ENCODE measurements at places on chromosomes 2 and 18. TPM values are rescaled to one million over a fixed set of nuclear protein-coding genes. Genes with fewer than 3 reads are reported as not detected.

GRCh38 chr18:8835521-8835953 is 130.2 kb downstream of the MTCL1 start:
- peak overlapping the region; percentile 35 for H3K27ac ChIP-seq
- peaks cover 7% of the 10 kb centered on the region for H3K36me3 ChIP-seq
- H3K27me3 ChIP-seq: no peaks in the 10 kb centered on the region
- peak; percentile 82 for DNase-seq

GRCh38 chr2:86062043-86062442 is 43.6 kb downstream of the POLR1A start:
- no peak overlapping the region for H3K4me3 ChIP-seq
- peak; percentile 58 for DNase-seq
- peaks cover 1% of the 10 kb centered on the region for H3K36me3 ChIP-seq
- peak overlapping the region; percentile 14 for H3K27ac ChIP-seq
- no peaks in the 10 kb centered on the region for H3K27me3 ChIP-seq
- peaks cover 50% of the 10 kb centered on the region for H3K4me1 ChIP-seq

DNA sequence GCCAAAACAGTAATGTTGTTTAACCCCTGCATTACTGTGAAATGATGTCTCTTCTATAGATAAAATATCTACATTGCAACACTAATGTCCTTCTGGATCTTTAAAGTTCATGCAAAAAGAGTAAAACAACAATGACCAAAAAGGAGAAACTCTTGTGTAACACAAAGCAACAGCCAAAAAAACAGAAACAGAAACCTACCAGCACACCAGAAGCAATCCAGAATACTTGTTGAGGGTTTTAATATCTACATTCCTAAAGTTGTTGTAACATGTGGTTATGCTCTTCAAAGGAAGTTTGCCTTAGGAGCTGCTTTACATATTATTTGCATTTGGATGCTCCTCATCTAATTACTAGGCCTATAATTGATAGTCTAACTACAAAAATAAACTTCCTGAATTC is 157.2 kb downstream of the BABAM2 start:
- peaks cover 34% of the 10 kb centered on the region for H3K4me1 ChIP-seq
- H3K27ac ChIP-seq: peak overlapping the region; percentile 43
- H3K27me3 ChIP-seq: no peaks in the 10 kb centered on the region

The MOGAT1 gene
- not detected for total RNA-seq

- H3K27ac ChIP-seq: no peak overlapping the region
- no peak for DNase-seq
- H3K4me3 ChIP-seq: no peak overlapping the region
- no peaks in the 10 kb centered on the region for H3K36me3 ChIP-seq
- H3K4me1 ChIP-seq: no peaks in the 10 kb centered on the region
These were observed 57.6 kb downstream of the BMP10 start for GRCh38 chr2:68813596-68813995.

DNA sequence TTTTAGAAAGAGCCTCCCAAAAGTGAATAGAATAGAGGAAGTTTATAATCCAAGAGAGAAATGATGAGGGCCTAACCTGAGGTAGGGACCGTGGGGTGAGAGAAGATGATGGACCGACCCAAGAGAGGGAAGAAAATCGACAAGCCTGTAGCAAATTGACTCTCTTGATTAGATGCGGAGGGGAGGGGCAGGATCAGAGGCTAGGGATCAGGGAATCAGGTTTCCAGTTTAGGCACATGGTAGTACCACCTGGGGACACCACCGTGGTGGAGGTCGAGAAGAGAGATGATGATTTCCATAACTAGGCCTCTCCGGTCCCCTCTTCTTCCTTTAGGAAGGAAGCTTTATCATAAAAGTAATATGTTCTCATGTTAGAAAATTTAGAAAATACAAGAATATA is 108.7 kb upstream of the ALPP start:
- H3K4me3 ChIP-seq: no peak overlapping the region
- H3K36me3 ChIP-seq: no peaks in the 10 kb centered on the region
- H3K27ac ChIP-seq: no peak overlapping the region
- H3K4me1 ChIP-seq: no peaks in the 10 kb centered on the region

The RHOB gene
- total RNA-seq: 305 TPM

DNA sequence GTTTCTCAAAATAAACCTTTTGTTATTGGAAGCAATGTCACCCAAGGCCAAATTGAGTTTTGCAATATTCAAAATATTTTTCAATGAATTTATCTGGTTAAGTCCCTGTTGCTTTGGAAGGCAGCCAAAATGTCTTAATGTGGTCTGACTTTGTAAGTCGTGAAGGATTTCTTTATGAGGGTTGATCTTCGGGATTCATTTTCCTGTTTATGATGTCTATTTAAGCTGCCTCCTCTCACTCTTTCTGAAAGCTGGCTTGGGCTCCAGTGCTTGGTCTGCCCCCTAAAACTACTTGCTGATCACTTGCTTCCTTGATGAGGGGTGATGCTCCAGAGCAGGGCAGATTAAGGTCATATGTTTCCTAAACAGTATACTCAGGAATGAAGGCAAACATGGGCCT is 141.1 kb downstream of the ANTXR1 start:
- DNase-seq: peak; percentile 61
- peak overlapping the region; percentile 24 for H3K27ac ChIP-seq
- peaks cover 26% of the 10 kb centered on the region for H3K4me1 ChIP-seq
- no peak overlapping the region for H3K4me3 ChIP-seq
- H3K27me3 ChIP-seq: no peaks in the 10 kb centered on the region

DNA sequence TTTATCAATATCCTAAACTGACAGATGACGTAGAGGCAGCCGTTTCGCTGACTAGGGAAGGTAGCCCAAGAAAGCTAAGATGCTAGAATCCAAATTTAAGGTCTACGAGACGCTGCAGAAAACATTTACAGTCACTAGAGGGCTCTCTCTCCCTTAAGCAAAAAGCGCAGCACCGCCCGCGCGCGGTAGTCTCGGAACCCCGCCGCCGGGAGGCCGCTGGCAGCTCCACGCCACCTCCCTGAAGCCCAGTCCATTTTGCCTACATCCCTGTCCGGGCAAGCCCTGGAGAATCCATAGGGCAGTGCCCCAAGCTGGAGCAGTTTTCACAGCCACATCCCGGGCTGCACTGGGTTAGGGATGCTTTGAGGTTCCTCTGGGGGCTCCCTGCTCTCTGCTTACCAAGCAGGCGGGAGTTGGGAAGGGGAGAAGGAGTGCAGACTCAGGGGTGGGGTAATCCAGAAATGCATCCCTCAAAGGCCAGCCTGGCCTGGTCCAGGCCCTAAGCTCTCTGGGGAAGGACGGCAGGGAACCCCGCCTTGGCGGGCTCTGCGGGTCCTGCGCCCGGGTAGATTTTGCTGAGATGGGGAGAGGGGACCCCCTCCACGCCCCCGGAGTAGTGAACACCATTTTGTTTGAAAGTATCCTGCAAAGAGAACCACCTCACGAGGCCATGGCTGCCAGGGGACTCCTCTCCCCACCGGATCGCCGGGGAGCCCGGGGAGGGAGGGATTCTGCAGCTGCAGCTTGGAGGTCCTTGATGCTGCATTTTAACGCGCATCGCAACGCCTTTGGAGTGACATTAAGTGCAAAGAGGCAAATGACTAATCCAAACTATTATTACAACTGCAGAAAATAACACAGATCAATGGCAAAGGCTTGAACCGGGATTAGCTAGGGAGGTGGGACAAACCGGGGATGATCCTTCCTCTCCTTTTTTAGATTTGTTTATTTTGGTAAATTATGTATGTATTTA is 1.3 kb upstream of the DPYSL5 start:
- H3K4me1 ChIP-seq: no peaks in the 10 kb centered on the region
- peak; percentile 92 for DNase-seq
- no peak overlapping the region for H3K27ac ChIP-seq
- H3K36me3 ChIP-seq: no peaks in the 10 kb centered on the region
- peaks cover 71% of the 10 kb centered on the region for H3K27me3 ChIP-seq
- no peak overlapping the region for H3K4me3 ChIP-seq

DNA sequence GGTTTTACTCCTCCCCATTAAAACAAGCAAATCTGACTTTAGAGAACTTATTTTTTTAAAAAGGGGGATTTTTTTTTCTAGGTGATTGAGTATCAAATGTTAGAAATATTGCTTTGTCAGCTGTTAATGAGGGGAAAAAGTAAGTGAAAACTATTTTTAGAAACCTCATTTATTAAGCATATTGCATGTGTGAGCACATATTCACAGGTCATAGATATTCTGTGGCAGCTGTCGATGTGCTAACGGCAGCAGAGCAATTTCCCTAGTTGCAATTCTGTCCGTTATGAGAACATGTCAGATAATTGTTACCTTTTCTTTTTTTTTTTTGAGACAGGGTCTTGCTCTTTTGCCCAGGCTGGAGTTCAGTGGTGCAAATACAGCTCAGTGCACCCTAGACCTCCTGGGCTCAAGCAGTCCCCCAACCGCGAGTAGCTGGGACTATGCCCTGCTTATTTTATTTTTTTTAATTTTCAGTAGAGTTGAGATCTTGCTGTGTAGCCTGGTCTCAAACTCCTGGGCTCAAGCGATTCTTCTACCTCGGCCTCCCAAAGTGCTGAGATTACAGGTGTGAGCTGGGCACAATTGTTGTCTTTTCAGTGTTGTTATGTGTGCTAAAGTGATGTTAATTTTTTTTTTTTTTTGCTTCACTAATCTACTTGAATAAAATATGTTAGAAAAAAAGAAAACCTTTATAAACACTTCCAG is 69.8 kb downstream of the MTA3 start:
- H3K4me1 ChIP-seq: no peaks in the 10 kb centered on the region
- no peak overlapping the region for H3K27ac ChIP-seq
- no peaks in the 10 kb centered on the region for H3K27me3 ChIP-seq
- H3K4me3 ChIP-seq: no peak overlapping the region

DNA sequence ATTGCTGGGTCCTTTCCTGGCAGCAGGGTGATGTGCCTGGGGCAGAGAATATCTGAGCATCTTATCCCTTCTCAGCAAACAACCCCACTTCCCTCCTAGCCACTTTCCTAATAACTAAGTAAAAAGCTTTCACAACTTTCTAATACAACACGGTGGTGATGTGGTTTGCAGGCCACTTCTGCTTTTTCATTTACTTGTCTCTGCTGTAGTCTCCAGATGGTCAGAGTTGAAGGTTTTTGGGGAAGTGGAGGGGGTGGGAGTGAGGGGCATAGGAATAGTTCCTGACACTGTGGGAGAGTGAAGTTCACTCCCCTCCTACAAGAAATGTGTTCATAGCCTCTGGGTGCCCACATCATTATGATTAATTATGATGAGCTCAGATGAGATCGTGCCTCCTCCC is 11.6 kb downstream of the OXER1 start:
- H3K4me3 ChIP-seq: no peak overlapping the region
- no peaks in the 10 kb centered on the region for H3K27me3 ChIP-seq
- H3K27ac ChIP-seq: no peak overlapping the region
- peak; percentile 16 for DNase-seq
- H3K4me1 ChIP-seq: peaks cover 23% of the 10 kb centered on the region

DNA sequence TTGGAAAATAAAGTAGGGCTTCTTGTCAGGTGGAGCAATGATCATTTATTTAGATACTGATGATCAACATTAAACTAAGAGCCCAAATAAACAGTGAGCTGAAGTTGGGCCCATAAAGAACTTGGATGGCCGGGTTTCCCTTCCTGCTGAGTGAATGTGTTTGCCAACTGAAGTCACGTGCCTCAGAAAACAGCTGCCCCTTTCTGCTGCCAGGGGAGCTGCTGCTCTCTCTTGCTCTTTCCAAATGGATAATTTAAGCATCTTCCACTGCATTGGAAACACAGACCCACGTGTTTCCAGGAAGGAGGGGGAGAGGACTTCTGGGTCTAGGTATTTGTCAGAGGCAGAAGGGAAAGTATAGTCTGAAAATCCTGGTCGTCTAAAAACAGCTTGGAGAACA is 22.9 kb upstream of the NCKAP5 start:
- H3K4me3 ChIP-seq: no peak overlapping the region
- 0 out of 2 replicates have a peak, but pooled peaks cover 16% of the 10 kb centered on the region for H3K4me1 ChIP-seq
- H3K27me3 ChIP-seq: no peaks in the 10 kb centered on the region

DNA sequence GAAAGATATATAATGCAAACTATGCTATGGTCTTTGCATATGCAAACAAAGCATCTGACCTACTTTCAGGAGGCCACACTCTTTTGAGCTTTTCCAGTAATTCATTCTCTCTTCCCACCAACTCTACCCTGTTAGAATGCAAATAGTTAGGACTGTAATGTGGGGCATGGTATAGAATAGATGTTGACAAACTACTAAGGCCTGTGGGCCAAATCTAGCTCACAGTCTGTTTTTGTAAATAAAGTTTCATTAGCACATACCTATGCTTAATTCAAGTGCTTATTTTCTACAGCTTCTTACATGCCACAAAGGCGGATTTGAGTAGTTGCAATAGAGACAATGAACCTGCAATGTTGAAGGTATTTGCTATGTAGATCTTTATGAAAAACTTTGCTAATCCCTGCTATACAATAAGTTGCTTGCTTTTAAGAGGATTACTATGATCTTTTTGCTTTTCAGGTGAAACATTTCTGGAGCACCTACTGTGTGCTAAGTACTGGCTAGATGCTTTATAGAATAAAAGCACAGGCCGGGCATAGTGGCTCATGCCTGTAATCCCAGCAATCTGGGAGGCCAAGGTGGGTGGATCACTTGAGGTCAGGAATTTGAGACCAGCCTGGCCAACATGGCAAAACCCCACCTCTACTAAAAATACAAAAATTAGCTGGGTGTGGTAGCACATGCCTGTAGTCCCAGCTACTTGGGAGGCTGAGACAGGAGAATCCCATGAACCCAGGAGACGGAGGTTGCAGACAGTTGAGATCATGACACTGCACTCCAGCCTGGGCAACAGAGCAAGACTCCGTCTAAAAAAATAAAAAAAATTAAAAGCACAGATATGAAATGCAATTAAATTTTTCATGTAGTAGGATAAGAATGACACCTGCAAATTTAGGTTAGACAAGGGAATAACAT is 267.8 kb downstream of the DPP10 start:
- H3K27ac ChIP-seq: no peak overlapping the region
- H3K4me1 ChIP-seq: no peaks in the 10 kb centered on the region
- H3K36me3 ChIP-seq: no peaks in the 10 kb centered on the region

GRCh38 chr2:63403820-63404219 is 184.5 kb downstream of the WDPCP start:
- no peak overlapping the region for H3K4me3 ChIP-seq
- H3K36me3 ChIP-seq: peaks cover 11% of the 10 kb centered on the region
- H3K27me3 ChIP-seq: no peaks in the 10 kb centered on the region
- H3K4me1 ChIP-seq: no peaks in the 10 kb centered on the region
- no peak overlapping the region for H3K27ac ChIP-seq
- no peak for DNase-seq

The REG1B gene
- total RNA-seq: not detected

Data from GM23248 (cell line).